ENCODE measurements at places on chromosomes 3 and 15. TPM values are rescaled to one million over a fixed set of nuclear protein-coding genes. Genes with fewer than 3 reads are reported as not detected.

Gene TLR9
- 0.37 TPM for total RNA-seq

Gene C3orf49
- not detected for total RNA-seq

Gene MRPS22
- 28.7 TPM for total RNA-seq

Gene NOX5
- not detected for total RNA-seq

Gene PRICKLE2
- 18.9 TPM for total RNA-seq

Gene TUSC2
- total RNA-seq, result 30.8 TPM

Gene HHATL
- total RNA-seq, result 7.6 TPM

Gene GOLGA6L4
- total RNA-seq, result 14.6 TPM

Gene CHRNA3
- total RNA-seq, result 208 TPM

Gene BCHE
- 4.0 TPM for total RNA-seq

Gene SLC28A1
- total RNA-seq, result 0.25 TPM

Gene SEMA3B
- 5.4 TPM for total RNA-seq

Gene COPS2
- total RNA-seq, result 71.8 TPM

Gene CAV3
- 0.29 TPM for total RNA-seq

Gene FOXB1
- not detected for total RNA-seq

Gene SOX14
- total RNA-seq, result not detected
